ENCODE measurements at places on chromosomes 1 and 21.

- DNase-seq, result peak; percentile 14
These were observed 110.2 kb upstream of the L1TD1 start for GRCh38 chr1:62084310-62084890.

DNA sequence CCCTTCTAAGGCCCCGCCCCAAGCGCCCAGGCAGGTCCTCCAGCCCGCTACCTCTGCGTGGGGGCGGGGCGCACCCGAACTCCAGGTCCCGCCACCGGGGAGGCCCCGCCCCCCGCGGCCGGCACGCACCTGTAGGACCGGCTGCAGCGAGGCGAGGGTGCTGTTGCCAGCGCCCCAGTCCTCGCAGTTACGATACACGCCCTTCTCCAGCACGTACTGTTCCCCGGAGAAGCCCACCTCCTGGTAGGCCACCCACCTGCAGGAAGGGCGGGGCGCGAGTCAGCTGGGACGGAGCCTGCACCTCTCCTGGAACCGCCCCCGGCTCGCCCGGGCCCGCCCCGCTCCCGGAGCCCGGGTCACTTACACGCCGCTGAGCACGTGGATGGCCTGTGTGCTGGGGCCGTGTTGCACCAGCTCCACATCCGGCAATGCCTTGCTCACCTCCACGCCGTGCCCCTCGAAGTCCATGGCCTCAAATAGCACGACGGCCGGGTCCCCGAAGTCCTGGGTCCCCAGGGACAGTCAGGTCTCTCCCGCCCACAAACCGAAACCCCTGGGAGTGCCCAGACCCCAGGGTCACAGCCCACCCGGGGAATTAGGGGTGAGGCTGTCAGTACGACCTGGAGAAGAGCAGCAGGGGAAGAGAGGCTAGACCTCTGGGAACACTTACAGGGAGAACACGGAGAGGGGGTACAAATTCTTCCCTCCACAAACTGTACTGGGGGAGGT is 17.3 kb downstream of the CRYBG2 start:
- DNase-seq, result no peak

GRCh38 chr1:88800382-88801051 is 90.8 kb downstream of the GTF2B start:
- peak; percentile 27 for DNase-seq

- DNase-seq, result peak; percentile 20
These were observed 73.2 kb downstream of the DISC1 start for GRCh38 chr1:231699784-231700183.

DNA sequence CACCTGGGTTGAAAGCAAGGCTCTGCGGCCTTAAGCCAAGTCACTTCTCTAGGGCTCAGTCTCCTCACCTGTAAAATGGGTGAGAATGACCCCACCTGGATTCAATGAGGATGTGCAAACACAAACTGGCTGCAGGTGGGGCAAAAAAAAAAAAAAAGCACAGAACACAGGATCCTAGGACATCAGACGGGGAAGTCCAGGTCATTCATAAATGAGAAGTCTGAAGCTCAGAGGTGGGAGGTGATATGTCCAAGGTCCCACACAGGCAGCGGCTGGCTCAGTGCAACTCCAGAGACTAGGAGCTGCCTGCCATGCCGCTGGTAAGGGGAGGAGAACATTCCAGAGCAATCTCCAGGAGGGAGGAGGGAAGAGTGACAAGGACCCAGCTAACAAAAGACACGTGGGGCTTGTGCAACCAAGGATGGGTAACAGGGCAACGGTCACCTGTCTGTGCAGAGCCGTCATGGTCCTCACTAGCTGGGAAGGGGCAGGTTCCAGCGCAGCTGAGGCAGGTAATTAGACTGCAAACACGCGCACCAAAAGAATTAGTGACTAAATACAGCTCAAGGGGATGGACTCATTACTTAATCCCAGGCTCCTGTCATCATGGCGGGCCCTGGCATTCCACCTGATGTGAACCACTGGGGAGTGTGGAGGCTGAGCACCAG is 19.5 kb downstream of the IFFO2 start:
- no peak for DNase-seq

DNA sequence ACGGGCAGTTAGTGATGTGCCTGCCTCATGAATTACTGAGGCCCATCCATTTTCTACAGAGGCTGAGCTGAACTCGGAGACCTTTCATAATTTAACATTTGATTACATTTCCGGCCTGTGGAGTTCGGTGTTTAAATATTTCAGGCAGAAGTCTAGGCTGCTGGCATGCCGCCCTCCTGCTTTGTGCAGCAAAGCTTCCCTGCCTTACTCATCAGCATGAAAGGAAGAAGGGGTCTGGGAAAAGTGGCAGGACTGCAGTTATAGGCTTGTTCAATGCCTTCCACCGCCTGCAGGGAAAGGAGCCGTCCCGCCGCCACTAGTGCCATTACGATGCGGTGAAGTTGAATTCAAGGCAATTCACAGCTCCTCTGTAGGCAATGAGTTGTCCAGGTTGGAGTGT is 527.9 kb downstream of the NPHP4 start:
- no peak for DNase-seq

- no peak for DNase-seq
These were observed 249.4 kb downstream of the NPHP4 start for GRCh38 chr1:5742801-5743200.

- no peak for DNase-seq
These were observed 163.9 kb downstream of the TSEN15 start for GRCh38 chr1:184215274-184215925.

DNA sequence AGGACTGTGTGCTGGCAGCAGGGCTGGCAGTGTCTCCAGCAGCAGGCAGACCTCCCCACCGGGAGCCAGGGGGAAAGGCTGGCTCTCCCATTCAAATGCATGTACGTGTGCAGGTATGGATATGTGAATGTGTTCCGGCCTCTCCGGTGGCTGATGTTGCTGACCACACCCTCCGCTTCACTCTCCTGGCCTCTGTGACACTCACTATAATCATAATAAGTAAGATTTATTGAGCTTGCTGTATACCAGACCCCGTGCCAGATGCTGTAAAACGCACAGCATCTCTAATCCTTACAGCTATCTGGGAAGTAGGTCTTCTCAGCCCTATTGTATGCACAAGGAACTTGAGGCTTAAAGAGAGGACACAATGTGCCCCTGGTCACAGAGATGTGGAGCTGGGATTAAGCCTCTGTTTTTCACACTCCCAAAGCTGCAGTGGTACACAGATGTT is 20.5 kb upstream of the ARTN start:
- DNase-seq, result no peak

- DNase-seq, result no peak
These were observed 147.6 kb downstream of the DYRK1A start for GRCh38 chr21:37514038-37514667.

- DNase-seq, result no peak
These were observed 147.2 kb downstream of the NR5A2 start for GRCh38 chr1:200174525-200175295.

GRCh38 chr1:41891199-41891896 is 27.4 kb downstream of the HIVEP3 start:
- DNase-seq, result peak; percentile 51

GRCh38 chr1:14888374-14888773 is 265.2 kb upstream of the TMEM51 start:
- no peak for DNase-seq

DNA sequence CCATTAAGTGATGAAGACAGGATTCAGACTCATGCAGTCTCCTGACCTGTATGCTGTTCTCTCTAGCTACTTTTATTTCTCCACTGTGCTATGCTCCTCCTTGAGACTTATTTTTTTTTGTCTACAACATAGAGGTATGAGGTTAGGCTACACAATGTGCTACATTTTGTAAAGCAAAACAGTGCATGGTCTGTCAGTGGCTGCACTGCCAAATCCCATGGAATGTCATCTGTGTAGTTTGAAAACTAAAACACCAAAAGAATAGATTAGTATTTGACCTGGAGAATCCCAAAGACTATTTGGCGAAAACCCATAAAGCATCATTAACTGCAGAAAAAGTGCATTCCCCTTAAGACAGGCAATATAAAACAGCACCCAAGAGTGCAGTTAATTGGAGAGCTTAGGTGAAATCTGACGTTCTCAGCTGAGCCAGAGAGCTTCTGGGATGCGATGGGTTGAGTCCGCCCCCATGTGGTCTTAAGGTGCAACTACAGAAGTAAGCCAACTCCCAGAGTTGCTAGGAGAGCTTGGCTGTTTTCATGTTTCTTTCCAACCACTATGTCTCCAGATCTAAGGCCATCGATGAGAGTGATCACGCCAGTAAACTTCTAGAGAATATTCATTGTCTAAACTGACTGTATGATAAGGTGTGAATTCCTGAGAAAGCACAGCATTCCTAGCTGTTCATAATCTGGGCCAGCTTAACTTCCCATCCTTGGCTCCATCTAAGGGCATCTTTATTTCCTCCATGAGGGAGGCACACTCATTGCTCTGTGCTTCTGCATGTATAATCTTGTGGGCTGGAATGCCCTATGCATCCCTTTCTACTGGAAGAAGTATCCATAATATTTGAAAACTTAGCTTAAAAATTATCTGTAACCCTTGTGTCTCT is 20.7 kb upstream of the CYP2J2 start:
- peak; percentile 77 for DNase-seq

- no peak for DNase-seq
These were observed 28.3 kb downstream of the TP73 start for GRCh38 chr1:3680488-3681230.

- peak; percentile 71 for DNase-seq
These were observed 80.2 kb downstream of the VPS13D start for GRCh38 chr1:12309783-12310742.

DNA sequence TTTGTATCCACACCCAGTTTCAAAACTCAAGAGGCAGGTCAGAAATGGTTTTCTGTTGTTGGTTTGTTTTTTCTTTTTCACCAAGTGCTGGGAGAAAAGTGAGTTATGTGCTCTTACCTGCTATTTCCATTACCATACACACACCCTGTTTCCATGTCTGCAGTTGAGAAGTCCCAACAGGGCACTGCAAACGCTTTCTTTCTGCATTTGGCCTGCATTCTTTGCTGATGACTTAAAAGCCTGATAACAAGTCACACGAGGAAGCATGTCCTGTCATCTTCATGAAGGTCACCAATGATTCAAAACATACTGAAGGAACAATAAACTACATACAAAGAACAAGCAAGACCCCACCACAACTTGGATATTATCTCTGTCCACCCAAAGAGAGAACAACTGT is 24.8 kb upstream of the KCNE1 start:
- DNase-seq, result peak; percentile 47

GRCh38 chr1:2208309-2209239 is 14.0 kb upstream of the FAAP20 start:
- DNase-seq, result peak; percentile 95

DNA sequence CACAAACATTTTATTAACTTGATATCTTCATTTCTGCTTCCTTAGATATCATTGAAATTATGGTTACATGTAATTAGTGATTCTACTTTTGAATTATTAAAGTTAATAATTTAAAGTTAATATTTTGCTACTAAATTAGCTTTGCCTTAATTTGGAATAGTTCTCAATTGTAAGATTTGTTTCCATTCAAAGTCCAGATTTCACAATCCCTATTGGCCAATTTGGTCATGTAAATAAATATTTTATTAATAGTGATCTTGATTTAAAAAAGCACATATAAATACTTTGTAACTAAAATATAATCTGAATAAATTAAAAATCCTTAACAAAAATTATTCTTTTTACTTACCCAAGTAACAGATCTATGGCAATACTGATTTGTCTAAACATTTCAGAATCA is 1558.6 kb downstream of the NCAM2 start:
- DNase-seq, result no peak

GRCh38 chr1:10721381-10722321 is 74.8 kb downstream of the CASZ1 start:
- no peak for DNase-seq

GRCh38 chr1:160130939-160131338 is 15.4 kb downstream of the ATP1A2 start:
- DNase-seq, result no peak

DNA sequence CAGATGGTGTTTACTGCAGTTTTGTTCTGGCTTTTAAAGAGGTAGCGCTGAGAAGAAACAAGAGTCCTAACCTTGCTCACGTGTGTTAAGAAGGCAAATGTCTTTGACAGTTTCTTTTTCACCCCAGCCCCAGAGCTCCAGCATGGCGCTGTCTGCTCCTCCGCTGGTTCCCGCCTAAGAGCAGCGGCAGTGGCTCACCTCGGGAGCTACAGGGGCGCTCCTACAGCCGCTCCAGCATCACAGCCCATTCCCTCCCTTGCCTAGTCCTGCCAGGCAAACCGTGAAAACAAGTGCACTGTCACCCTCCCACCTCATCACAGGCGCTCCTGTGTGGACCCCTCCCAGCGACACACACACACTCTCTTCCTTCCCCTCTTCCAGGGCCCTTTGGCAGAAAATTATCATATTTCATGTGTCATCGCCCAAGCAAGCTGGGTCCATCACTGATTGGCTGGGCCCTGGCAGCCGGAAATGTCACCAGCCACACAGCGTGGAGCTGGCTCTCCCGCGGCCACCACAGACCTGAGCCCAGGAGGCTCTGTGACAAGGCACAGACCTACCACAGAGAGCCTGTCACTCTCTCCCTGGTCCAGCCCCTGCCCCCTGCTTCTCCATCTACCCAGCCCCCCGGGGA is 1.2 kb upstream of the HIVEP3 start:
- DNase-seq, result no peak

GRCh38 chr21:39087238-39088030 is 95.8 kb downstream of the PSMG1 start:
- DNase-seq, result peak; percentile 30

- no peak for DNase-seq
These were observed 364.5 kb upstream of the DUSP10 start for GRCh38 chr1:222106377-222106776.

DNA sequence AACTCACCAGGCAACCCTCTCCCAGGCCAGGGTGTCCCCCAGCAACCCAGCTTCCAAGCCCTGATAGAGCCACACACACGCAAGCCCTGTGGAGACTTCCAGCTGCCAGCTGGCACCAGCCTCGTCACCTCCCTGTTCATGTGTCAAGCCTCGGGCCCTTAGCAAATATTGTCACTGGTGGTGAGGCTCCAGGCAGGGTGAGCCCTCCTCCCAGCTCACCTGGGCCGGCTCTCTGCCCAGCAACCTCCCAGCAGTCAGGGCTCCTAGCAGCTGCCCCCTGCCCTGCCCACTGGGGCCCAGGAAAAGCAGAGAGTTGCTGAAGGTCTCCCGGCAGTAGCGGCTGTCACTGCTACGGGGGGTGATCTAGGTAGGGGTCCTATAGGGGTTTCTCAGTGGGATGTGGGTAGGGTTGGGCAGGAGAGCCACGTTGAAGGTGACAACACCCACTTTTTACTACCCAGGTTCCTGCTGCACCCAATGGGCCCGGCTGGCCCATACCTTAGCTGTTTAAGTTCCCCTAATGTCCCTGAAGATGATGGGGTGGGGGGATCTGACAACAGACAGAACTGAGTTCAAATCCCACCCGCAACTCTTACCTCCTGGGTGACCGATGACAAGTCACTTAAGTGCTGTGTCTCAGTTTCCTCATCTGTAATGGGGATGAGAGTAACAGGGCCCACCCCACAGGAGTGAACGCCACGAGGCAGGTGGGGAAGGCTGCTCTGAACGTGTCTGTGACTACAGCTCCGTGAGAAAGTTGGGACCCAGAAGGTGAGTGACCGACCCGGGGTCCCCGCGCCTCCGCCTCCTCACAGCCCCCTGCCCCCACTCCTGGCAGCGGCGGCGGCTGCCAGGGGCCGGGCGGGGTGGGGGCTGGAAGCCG is 678 bp downstream of the TTC39A start:
- no peak for DNase-seq
